Thymus (tissue), 14 donors: ENCODE measurements at places on chromosomes 16 and 17.

DNA sequence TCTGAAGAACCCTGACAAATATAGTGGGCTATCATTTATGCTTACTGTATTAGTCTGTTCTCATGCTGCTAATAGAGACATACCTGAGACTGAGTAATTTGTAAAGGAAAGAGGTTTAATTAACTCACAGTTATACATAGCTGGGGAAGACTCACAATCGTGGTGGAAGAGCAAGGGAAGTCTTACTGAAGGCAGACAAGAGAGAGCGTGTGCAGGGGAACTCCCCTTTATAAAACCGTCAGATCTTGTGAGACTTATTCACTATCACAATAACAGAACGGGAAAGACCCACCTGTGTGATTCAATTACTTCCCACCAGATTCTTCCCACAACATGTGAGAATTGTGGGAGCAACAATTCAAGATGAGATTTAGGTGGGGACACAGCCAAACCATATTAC, 526.8 kb upstream of the GOT2 start:
- no peak for DNase-seq
- H3K4me3 ChIP-seq = no peak overlapping the region
- no peak overlapping the region for H3K27ac ChIP-seq

GRCh38 chr17:51000835-51001638, 119.6 kb downstream of the SPAG9 start:
- no peaks in the 10 kb centered on the region for H3K27me3 ChIP-seq
- H3K36me3 ChIP-seq = peaks cover 61% of the 10 kb centered on the region
- no peak overlapping the region for H3K27ac ChIP-seq
- peak; percentile 11 for DNase-seq
- H3K4me3 ChIP-seq = no peak overlapping the region

DNA sequence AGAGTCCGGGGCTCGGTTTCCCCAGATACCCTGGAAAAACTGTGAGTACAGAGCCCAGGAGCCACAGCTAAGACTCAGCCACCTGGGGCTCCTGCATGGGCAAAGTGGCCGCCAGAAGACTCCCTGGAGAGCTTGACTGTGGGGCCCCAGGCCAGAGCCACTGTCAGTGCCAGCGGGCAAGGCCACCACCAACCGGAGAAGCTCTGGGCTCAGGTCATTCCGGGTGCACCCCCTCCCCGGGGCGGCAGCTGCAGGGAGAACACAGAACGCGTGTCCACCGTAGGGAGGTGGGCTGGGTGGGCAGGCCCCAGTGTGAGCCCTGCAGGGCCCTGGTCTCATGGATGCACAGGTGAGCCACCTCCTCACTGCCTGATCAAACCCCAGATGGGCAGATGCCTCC, 22.3 kb upstream of the RBFOX3 start:
- no peaks in the 10 kb centered on the region for H3K4me1 ChIP-seq
- no peak for DNase-seq

- peaks cover 40% of the 10 kb centered on the region for H3K4me1 ChIP-seq
- peak overlapping the region; percentile 92 for H3K27ac ChIP-seq
- no peaks in the 10 kb centered on the region for H3K27me3 ChIP-seq
- H3K4me3 ChIP-seq = peak overlapping the region; percentile 87
These were observed 819 bp downstream of the SUPT4H1 start for GRCh38 chr17:58351182-58351581.

DNA sequence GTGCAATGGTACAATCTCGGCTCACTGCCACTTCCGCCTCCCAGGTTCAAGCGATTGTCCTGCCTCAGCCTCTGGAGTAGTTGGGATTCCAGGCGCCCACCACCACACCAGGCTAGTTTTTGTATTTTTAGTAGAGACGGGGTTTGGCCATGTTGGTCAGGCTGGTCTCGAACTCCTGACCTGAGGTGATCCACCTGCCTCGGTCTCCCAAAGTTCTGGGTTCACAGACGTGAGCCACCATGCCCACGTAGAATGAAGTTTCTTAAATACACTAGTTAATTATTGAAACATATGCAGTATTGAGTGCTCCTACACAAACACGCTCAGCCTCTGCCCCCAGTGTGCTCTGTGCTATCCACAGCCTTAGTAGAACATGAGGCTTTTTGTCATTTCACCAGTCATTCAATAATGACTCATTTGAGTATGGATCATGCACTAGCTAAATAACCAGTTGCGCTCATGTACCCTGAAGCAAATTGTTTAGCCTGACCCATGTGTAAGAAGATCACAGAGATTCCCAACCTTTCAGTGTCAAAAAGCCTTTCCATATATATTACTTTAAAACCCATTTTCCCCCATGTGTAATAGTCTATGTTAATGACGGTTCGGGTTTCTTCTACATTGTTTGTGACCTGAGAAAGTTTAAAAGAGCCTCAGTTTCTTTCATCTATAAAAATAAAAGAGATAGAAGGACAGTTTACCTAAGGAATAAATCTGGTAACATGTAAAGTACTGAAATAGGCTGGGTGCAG, 49.7 kb downstream of the TUBD1 start:
- peak overlapping the region; percentile 18 for H3K27ac ChIP-seq
- no peak overlapping the region for H3K4me3 ChIP-seq
- H3K36me3 ChIP-seq = peaks cover 14% of the 10 kb centered on the region
- H3K4me1 ChIP-seq = peaks cover 21% of the 10 kb centered on the region
- H3K27me3 ChIP-seq = no peaks in the 10 kb centered on the region
